Pancreas (tissue), 10 donors: ENCODE measurements at places on chromosomes 5 and 9. TPM values are rescaled to one million over a fixed set of nuclear protein-coding genes. Genes with fewer than 3 reads are reported as not detected.
A peak's percentile ranks its signal among the peaks of the same experiment; 100 is the strongest.

The PCDHAC2 gene
- 1.1 TPM for total RNA-seq

The CMBL gene
- 20.3 TPM for total RNA-seq

The PKD2L2 gene
- 0.23 TPM for total RNA-seq

The EXOSC2 gene
- 12.5 TPM for total RNA-seq

The PFN3 gene
- not detected for total RNA-seq

The PCDHGB3 gene
- total RNA-seq: 2.3 TPM

The IL3 gene
- total RNA-seq: not detected

The PCDHGA2 gene
- total RNA-seq: 1.6 TPM

The WDR38 gene
- not detected for total RNA-seq

The FLT4 gene
- 0.97 TPM for total RNA-seq

The SLC4A9 gene
- not detected for total RNA-seq

The DIPK1B gene
- total RNA-seq: 4.3 TPM

The TMOD1 gene
- total RNA-seq: 10.9 TPM

The TAF11L10 gene
- total RNA-seq: not detected

The NPR3 gene
- total RNA-seq: 0.42 TPM

The TMC1 gene
- total RNA-seq: not detected

The PCDHB3 gene
- total RNA-seq: 0.41 TPM

The PTGS1 gene
- 0.32 TPM for total RNA-seq

The TAF11L13 gene
- not detected for total RNA-seq

GRCh38 chr9:20322212-20322611, 300.1 kb downstream of the MLLT3 start:
- DNase-seq: no peak

- no peak for DNase-seq
Measured at GRCh38 chr5:110112348-110112747, 422.6 kb downstream of the MAN2A1 start.

- no peak for DNase-seq
Measured at GRCh38 chr9:81303658-81304057, 385.7 kb downstream of the TLE1 start.

GRCh38 chr9:101567725-101568350, 26.9 kb downstream of the PPP3R2 start:
- DNase-seq: no peak

- DNase-seq: no peak
Measured at GRCh38 chr5:50672663-50673062, 6.2 kb downstream of the PARP8 start.

GRCh38 chr9:81671880-81672280, 17.5 kb downstream of the TLE1 start:
- peak; percentile 65 for DNase-seq

- no peak for DNase-seq
Measured at GRCh38 chr5:37217976-37218375, 31.2 kb downstream of the CPLANE1 start.

GRCh38 chr5:44387921-44388320, 1.3 kb downstream of the FGF10 start:
- DNase-seq: peak; percentile 30

DNA sequence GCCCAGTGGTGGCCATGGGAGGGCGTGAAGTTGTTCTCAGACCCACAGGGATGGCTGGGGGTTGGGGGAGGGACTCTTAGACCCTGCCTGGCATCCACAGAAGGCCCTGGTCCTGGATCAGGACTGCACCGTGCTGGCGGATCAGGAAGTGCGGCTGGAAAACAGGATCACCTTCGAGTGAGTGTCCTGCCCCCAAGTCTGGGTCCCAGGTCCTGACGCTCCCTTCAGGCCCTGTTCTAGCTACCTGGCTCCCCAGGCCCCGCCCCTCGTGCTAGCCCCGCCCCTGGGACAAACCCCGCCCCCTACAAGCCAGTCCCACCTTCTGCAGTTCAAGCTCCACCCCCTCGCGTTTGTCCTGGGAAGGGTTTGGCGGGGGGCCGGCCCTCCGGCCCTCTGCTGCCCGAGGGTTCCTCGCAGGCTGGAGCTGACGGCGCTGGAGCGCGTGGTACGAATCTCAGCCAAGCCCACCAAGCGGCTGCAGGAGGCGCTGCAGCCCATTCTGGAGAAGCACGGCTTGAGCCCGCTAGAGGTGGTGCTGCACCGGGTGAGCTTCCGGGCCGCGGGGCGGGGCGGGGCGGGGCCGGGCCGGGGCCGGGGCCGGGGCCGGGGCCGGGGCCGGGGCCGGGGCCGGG, 12.9 kb downstream of the RGS14 start:
- peak; percentile 98 for DNase-seq

- DNase-seq: no peak
Measured at GRCh38 chr5:18720002-18720401, 1085.7 kb downstream of the TAF11L14 start.

- DNase-seq: no peak
Measured at GRCh38 chr5:45264447-45264846, 431.7 kb downstream of the HCN1 start.

GRCh38 chr9:734831-735511, 106.5 kb upstream of the DMRT1 start:
- DNase-seq: no peak

- no peak for DNase-seq
Measured at GRCh38 chr5:17327048-17327625, 109.7 kb downstream of the BASP1 start.

GRCh38 chr9:112408275-112408674, 28.4 kb downstream of the HSDL2 start:
- no peak for DNase-seq

DNA sequence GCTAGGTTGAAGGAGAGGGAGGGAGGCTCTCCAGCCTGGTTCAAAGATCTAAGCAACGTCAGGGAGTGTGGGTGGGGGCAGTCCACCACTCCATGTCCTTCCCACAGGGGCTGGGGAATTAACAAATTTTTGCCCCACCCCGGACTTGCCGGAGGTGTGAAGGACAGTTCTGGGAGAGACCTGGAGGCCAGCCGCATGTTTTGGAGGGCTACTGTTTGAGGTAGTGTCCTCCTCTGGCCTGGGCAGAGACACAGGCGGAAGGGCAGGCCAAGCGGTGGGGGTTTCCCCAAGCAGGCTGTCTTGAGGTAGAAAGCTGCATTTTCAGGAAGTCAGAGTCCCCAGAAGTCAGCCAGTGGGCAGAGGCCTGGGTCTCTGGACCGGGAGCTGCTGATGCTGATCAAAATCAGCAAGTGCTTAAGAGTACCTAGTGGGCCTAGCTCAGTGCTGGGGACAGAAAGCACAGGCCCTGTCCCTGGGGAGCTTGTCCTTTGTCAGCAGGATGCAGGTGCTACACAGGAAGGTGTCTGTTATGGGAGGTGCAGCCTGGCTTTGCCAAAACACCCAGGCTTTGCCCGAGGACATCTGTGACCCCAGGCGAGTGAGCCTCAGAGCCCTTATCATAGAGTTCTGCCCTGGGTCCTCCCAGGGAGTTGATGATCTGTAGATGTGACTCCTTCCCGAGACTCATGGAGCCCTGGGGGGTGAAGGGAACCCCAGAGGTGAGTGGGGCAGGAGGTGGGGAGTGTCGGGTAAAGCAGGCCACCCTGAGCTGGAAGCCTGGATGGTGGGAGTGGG, 18.5 kb downstream of the JADE2 start:
- DNase-seq: no peak

GRCh38 chr5:39214912-39215709, 4.3 kb downstream of the FYB1 start:
- DNase-seq: no peak

DNA sequence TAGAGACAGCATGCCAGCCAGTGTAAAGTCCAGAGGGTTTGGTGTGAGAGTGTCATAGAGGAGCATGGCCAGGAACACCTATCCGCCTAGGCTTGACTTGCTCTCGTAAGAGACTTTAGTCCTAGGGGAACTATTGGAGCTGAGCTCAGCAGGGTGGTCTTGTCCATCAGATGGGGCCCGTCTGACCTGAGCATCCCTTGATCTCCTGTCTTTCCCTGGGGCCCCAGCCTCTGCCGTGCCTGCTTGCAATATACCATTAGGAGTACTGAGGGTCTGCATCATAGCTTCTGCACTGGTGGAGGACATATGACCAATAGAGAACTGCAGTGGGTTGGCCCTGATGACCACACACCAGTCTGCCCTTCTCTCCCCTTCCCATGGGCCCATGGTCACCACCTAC, 251.0 kb downstream of the TUSC1 start:
- DNase-seq: no peak

- DNase-seq: no peak
Measured at GRCh38 chr9:33260372-33260771, 4.1 kb downstream of the BAG1 start.

GRCh38 chr5:174409971-174410370, 314.4 kb upstream of the MSX2 start:
- DNase-seq: no peak

DNA sequence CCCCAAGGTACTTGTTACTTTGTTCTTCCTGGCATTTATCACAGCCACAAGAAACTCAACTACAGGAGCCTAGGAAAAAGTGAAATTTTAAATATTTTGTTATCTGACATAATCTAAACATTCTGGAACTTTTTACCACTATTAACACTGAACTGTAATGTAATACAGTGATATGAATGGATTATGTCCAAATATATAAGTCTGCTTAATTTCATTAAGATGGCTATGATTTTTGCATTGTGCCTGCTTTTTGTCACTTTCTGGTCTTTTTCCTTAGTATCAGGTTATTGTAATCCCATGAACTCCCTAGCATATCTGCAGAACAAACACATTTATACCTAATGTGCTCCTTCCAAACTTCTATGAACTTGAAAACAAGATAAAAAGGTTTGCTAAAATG, 35.8 kb downstream of the PJA2 start:
- DNase-seq: no peak

DNA sequence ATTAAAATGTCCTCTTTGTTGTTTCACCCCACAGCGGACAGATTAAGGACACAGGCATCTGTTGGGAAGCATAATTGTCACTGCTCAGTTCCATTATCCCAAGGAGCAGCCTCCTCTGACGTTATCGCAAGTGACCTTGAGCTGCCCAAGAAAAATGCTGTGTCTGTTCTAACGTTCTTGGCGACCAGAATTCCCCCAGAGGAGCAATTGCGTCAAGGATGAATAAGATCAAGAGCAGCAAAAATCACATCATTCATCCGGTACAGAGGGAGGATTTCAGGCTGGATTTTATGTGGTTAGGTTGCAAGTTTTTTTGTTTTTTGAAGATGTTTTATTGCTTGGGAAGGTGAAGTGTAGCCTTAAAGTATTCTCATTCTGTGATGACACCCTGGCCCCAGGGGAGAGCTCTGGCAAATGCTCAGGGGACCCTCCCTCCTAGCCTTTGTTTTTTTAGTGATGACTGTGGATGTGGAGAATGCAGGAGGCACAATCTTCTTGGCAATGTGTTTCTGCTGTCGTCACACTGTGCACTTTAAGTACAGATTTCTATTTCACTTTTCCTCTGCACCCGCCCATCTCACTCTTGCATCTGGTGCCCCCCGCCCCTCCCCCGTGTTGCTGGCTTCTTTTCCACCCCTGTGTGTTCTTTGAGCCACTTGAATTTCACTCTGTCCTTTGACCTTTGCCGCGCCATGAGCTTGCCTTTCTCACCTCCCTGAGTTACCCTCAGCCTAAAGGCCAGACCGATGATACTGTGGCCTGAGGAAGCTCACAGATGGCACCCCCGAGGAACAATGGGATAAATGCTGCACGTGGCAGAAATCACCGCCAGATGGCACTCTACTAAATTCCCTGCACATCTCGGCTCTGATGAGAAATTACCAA, 308.5 kb downstream of the RAB3C start:
- DNase-seq: no peak

DNA sequence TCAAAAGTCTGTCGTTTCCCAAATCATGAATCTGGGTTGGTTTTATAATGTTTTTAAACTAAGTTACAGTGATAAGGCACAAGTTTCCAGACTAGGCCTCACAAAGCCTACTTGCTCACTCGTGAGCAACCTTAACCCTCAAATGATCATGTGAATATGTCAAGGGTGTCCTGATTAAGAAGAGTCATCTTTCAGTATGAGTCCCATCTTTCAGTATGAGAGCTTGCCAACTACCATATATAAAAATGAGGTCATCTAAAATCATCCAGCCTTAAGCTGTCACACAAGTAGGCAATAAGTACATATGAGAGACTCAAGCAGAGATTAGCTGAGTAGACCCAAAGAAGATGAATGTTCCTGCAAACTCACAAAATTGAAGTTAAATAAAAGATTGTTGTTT, 668.4 kb upstream of the FAM174A start:
- DNase-seq: no peak

DNA sequence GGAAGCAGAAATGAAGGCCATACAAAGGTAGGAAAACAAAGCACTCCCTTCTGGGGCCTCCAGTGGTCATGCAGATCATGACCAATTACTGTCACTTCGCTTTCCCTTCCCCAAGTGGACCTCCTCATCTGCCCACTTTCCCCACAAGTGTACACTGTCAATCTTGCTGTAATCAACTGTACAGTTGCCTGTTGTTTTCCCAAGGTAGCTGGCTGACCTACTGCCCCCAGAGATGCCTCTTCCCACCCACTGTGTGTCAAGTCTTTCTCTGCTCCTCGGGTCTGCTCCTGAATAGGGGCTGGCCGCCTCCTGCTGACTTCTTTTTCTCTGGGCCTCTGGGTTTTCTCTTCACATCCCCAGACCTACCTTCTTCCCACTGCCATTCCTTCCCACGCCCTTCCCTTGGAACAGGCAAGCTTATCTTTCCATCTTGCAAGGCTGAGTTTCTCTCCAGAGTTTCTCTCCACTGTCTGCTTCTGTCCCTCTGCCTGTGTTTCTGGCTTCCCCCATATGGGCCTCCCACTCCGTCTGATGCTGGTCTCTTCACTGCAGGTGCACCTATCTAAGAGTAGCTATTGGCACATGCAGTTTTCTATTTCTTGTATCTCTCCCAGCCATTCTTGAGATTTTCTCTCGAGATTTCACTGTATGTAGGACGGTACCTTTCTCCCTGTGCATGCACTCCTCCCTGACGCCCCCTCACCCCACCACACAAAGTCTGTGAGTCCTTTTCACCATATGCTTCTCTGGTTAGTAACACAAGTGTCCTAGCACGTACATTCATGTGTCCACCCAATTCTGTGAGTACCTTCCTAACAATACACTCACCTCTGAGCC, 2.4 kb downstream of the ELL2 start:
- DNase-seq: no peak

GRCh38 chr9:81411961-81412360, 277.4 kb downstream of the TLE1 start:
- DNase-seq: no peak

GRCh38 chr5:123485275-123485674, 26.7 kb upstream of the CSNK1G3 start:
- DNase-seq: no peak
